HFFc6 (cell line): ENCODE measurements at places on chromosomes 7 and 10. TPM values are rescaled to one million over a fixed set of nuclear protein-coding genes. Genes with fewer than 3 reads are reported as not detected.

FGFBP3 gene
- 0.53 to 0.74 TPM (median 0.69 TPM) in 3 replicates for total RNA-seq

HPS6 gene
- total RNA-seq: 23.9 to 28.8 TPM (median 25.5 TPM) in 3 replicates

ANTXRL gene
- not detected in 3 replicates for total RNA-seq

RARRES2 gene
- not detected in 3 replicates for total RNA-seq

ENKUR gene
- 0.19 to 0.21 TPM in 2 of 3 replicates, not detected in the other for total RNA-seq

CALY gene
- total RNA-seq: not detected in 3 replicates

SEMA3D gene
- 15.2 to 22.7 TPM (median 20.1 TPM) in 3 replicates for total RNA-seq

RABGEF1 gene
- 41.5 to 44.9 TPM (median 42.5 TPM) in 3 replicates for total RNA-seq

SLC26A3 gene
- total RNA-seq: not detected in 3 replicates

SLC26A4 gene
- 0.24 to 0.63 TPM (median 0.27 TPM) in 3 replicates for total RNA-seq

NEUROG3 gene
- not detected in 3 replicates for total RNA-seq

PCDH15 gene
- total RNA-seq: not detected in 3 replicates

NOBOX gene
- not detected in 3 replicates for total RNA-seq

SVIL gene
- total RNA-seq: 0.27 to 0.60 TPM (median 0.52 TPM) in 3 replicates

EPO gene
- total RNA-seq: not detected in 3 replicates

ZNF783 gene
- 8.2 to 9.1 TPM (median 8.7 TPM) in 3 replicates for total RNA-seq
